ENCODE measurements at places on chromosomes 1 and 21.

GRCh38 chr1:203295796-203296195 is 9.5 kb upstream of the BTG2 start:
- DNase-seq, result no peak

- DNase-seq, result no peak
Measured at GRCh38 chr1:90273241-90273774, 278.4 kb downstream of the ZNF326 start.

GRCh38 chr1:147585640-147586383 is 44.5 kb downstream of the BCL9 start:
- DNase-seq, result no peak

DNA sequence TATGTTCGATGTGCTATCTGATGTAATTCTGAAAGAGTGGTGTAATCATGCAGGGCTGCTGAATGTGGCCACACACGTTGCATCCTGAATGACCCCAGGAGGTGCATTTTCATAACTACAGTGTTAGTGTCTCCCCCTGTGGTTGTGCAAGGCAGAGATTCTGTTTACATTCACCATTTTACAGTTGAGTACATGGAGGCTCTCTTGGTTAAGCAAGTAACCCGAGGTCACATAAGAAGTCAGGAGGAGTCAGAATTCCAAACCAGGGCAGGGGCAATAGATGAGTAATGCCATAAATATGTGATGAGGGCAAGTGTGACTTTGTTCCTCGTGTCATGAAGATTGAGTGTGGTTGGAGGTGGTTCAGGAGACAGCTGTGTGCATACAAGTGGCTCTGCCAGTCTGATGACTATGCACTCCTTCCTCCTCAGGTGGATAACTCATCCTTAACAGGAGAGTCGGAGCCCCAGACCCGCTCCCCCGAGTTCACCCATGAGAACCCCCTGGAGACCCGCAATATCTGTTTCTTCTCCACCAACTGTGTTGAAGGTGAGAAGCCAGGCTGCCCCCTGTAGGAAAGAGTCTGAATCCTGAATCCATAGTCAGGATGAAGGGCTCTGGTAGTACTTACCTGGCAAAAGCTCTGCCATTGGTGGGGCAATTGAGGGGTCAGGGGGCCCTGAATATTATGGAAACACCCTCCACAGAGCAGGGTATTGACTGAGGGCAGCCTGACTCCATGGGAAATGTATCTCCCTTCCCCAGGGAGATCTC is 9.3 kb downstream of the ATP1A2 start:
- DNase-seq, result peak; percentile 49

DNA sequence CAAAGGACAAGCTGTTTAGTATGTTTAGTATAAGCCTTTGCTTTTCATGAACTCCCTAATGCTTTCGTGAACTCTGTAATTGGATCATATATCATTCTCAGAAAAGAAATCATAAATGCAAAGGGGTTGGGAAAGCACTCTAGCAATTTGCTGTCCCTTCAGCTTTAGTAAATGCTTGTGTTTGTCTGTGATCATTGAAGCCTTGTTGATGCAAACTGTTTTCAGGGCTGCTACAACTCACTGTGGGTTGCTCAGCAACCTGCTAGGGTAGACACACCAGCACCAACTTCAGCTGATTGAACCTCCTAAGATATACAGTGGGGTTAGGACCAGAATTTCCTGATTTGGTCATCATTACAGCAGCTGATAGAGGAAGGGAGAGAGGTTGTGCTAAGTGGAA is 95.0 kb downstream of the SGIP1 start:
- DNase-seq, result no peak

GRCh38 chr1:219568733-219569132 is 44.2 kb downstream of the ZC3H11B start:
- DNase-seq, result no peak

GRCh38 chr1:17924578-17924977 is 169.4 kb downstream of the ACTL8 start:
- no peak for DNase-seq

DNA sequence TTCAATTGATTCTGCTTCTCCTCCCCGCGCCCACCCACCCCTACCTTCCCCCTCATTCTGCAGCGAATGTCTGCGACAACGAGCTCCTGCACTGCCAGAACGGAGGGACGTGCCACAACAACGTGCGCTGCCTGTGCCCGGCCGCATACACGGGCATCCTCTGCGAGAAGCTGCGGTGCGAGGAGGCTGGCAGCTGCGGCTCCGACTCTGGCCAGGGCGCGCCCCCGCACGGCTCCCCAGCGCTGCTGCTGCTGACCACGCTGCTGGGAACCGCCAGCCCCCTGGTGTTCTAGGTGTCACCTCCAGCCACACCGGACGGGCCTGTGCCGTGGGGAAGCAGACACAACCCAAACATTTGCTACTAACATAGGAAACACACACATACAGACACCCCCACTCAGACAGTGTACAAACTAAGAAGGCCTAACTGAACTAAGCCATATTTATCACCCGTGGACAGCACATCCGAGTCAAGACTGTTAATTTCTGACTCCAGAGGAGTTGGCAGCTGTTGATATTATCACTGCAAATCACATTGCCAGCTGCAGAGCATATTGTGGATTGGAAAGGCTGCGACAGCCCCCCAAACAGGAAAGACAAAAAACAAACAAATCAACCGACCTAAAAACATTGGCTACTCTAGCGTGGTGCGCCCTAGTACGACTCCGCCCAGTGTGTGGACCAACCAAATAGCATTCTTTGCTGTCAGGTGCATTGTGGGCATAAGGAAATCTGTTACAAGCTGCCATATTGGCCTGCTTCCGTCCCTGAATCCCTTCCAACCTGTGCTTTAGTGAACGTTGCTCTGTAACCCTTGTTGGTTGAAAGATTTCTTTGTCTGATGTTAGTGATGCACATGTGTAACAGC is 339.9 kb downstream of the NTNG1 start:
- no peak for DNase-seq

DNA sequence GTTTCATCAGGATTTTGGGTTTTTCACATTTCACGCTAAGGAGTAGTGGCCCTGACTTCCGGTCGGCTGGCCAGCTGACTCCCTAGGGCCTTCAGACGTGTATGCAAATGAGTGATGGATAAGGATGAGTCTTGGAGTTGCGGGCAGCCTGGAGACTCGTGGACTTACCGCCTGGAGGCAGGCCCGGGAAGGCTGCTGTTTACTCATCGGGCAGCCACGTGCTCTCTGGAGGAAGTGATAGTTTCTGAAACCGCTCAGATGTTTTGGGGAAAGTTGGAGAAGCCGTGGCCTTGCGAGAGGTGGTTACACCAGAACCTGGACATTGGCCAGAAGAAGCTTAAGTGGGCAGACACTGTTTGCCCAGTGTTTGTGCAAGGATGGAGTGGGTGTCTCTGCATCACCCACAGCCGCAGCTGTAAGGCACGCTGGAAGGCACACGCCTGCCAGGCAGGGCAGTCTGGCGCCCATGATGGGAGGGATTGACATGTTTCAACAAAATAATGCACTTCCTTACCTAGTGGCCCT is 23.1 kb upstream of the TNFRSF1B start:
- no peak for DNase-seq

- DNase-seq, result peak; percentile 8
Measured at GRCh38 chr1:152141971-152142584, 16.9 kb downstream of the RPTN start.

- DNase-seq, result no peak
Measured at GRCh38 chr1:247156787-247157232, 15.0 kb downstream of the ZNF124 start.

DNA sequence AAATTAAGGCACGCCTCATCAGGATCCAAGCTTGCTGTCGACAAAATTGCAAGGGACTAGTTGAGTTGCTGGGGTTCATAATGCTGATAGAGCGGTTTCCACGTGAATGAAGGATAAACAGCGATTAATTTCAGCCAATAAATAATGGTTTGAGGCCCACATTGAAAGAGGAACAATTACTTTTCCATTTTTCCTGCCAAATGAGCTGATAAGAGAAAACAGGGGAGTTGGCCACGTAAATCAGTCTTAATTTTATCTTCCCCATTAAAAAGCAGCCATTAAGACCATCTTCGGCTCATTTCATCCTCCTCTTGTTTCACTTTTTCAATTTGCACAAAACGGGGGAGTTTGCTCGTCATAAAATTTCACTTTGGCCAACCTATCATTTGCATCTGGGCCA is 235.5 kb upstream of the RRP15 start:
- DNase-seq, result no peak

DNA sequence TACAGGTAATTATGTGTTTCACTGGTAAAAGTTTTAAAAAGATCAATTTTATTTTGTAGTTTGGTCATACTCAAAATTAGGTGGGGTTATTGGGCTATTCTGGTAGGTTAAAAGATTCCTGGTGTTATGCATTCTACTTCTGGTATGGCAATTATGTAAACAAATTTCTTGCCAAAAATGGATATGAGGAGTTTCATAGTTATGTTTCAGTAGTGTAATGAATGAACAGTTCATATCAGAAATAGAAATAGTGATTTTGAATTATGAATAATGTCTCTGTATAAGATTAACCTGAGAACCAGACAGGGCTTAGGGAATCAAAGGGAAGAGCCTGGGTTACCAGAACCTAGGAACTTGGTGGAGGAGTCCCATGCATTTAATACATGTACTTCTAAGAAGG is 15.9 kb downstream of the ATF6 start:
- no peak for DNase-seq

- peak; percentile 95 for DNase-seq
Measured at GRCh38 chr1:37795340-37796125, 1.9 kb downstream of the MANEAL start.

- peak; percentile 27 for DNase-seq
Measured at GRCh38 chr1:163315773-163316374, 5.9 kb upstream of the NUF2 start.

DNA sequence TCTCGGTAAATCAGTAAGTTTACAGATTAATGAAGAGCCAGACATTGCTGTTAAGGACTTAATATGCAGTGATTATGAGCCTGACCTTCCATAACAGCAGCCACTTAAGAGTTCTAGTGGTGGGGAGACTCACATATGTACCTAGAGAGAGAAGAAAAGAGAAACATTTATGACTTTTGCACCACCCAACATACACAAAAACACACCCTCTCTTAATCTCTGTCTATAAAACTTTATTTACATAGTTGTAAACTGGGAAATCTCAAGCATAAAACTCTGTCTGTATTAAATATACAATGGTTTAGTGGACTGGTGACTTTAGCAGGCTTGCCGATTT is 347.4 kb upstream of the ADGRL2 start:
- no peak for DNase-seq

DNA sequence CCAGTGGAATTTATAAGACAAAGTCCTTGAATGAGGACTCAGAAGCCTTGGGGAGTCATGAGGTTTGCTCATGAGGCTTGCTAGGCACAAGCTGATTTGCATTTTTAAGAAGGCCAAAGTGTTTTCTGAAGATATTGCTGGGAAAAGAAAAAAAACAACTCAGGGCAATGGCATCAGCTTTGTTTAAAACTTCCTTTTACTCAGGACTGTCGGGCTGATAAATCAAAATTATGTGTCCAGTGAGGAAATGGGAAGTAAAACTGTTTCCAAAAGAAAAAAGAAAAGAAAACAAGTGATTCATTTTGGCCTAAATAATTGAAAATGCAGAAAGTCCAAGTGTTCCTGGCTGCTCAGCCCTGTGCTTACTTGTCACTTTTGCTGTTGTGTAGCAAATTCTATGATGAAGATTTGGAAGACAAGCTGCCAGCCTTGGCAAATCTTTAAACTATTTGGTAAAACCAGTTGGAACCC is 282.4 kb downstream of the HLX start:
- no peak for DNase-seq

- no peak for DNase-seq
Measured at GRCh38 chr1:113156368-113156767, 83.4 kb downstream of the LRIG2 start.

DNA sequence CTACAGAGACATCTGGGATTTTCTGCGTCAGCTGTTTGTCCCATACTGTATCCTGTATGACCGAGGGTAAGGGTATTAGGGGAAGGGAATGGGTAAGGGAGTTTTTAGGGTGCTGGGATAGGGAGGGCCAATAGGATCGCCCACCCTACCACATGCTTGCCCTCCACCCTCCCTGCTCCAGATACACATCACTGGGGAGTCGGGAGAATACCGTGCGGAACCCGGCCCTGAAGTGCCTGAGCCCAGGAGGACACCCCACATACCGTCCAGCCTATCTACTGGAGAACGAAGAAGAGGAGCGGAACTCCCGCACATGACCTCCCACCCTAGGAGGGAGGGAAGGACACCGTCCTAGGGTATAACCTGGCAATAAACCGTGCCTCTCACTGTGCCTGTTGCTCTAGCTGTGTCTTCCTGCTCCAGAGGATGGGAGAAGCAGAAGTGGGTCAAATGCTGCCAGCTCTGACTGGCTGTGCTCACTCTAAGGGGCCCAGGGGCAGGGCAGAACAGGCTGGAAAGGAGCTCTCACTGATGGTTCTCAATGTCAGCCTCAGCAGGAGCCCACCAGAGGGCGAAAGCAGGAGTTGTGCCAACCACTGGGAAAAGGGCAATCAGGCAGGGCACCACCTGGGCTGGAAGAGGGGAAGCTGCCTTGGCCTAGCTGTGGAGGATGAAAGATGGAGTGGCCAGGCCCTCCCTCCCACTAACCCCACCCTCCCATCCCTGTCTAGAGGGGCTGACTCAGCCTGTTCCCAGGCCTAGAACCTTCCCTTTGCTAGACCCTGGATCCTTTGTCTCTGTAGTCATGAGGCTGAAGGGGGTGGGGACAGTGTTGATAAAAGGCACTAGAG is 440 bp upstream of the LENEP start:
- no peak for DNase-seq

GRCh38 chr1:29586215-29586614 is 349.9 kb downstream of the PTPRU start:
- DNase-seq, result no peak

DNA sequence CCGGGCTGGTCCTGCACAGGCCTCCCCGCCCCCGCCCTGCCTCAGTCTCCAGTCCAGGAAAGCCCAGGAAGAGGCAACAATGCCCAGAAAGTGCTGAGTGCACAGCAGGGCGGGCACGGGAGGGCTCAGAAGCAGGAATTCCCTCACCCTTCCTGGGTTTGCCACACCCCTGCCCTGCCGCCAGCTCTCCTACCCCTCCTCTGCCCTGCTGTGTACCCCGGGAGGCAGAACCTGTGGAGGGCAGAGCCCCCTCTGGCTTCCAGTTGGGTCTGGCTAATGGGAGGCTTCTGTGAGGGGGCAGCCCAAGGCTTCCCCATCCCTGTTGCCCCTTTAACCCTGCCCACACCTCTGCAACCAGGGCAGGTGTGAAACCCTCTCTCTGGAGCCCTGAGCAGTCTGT is 47.5 kb upstream of the CSF3R start:
- no peak for DNase-seq

All from iPS-NIHi11 (cell line).